Activated CD4-positive, CD25-positive, alpha-beta regulatory T cell treated with anti-CD3 and anti-CD28 coated beads, Interleukin-2, amount 50 U/mL, for 72 hours (primary cell): ENCODE measurements at places on chromosomes 3 and 15.

DNA sequence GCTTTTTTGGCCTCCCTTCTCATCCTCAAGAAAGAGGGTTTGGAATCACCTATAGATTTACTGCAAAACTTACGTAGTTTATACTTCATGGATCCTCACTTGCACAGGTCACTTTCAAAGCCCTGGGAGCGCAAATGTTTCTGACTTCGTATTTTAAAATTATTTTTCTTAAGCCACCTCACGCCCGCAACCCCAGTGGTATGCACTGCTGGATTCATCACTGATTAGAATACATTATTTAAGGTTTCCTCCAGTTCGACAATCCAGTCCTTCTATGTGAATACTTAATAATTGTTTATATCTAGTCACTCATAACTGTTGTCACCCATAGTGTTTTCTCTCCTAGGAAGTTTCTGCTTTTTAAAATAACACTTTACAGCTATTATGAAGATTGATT, 339.9 kb downstream of the CHL1 start:
- DNase-seq: no peak

DNA sequence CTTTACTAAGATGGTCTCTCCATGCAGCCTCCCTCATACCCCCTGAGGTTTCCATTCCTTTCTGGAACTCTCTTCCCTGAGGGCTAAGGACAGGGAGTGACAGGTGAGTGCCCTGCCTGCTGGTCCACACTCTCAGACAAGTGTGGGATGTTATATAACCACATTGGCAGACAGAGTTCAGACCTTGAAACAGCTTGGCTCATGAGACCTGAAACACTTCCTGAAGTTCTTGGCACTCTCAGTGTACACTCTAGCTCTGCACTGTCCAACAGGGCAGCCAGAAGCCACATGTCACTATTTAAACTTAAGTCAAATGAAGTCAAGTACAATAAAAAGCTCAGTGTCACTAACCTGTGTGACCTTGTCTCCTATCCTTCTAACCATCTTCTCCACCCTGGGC, 188.5 kb downstream of the ZNF621 start:
- no peak for DNase-seq

DNA sequence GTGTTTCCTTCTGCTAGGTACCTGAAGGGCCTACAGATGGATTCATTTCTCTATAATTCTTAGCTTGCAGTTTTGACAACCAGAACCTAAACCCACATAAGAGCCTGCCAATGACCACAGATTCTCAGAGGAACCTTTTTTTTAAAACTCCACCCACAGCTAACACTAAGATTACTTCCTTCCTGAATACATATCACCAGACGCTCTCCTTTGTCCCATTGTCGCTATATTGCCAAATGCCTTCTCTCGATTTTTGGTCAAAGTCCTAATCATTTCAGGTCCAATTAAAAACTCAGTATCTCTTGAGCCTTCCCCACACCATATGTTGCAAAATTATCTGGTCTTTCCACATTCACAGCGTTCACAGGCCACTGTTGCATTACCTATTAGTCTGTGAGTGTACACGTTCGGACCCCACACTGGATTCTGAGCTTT, 12.4 kb downstream of the ZNF710 start:
- no peak for DNase-seq

- no peak for DNase-seq
Measured at GRCh38 chr3:172892158-172892557, 141.6 kb downstream of the ECT2 start.

DNA sequence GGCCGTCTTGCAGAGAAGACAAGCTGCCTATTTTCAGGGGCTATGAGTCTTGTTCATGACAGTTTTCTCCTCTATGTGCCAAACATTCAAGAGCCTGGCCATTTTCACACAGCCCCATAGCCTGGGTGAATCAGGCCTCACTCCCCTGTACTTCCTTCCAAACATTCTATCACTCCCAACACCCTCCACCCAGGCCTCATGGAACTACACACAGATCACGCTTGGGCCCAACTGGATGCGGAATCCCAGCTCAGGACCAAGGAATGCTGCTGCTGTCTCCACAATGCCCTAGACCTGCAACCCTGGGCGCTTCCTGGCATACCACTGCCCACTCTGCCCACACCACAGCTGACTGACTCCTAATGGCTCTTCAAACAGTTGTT, 39.4 kb upstream of the PCSK6 start:
- DNase-seq: no peak

DNA sequence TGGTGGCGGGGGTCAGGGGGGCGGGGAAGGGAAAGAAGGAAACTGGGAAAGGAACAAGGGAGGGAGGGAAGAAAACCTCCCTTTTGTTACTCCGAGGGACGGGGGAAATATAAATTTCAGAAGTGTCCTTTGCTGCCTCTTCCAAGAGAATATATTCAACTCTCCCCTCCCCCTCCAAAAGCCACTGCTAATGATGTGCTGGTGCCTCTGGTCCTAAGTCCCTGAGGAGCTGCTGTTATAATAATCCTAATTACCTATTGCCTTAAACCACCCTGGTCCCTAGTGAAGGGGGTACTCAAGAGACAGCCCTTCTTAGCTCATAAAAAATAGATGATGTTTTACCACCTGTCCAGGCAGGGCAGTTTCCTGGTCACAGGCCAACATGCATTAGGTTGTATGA, 118.3 kb upstream of the TRIM42 start:
- DNase-seq: no peak

- DNase-seq: no peak
Measured at GRCh38 chr3:69092030-69092516, 7.3 kb downstream of the ARL6IP5 start.

DNA sequence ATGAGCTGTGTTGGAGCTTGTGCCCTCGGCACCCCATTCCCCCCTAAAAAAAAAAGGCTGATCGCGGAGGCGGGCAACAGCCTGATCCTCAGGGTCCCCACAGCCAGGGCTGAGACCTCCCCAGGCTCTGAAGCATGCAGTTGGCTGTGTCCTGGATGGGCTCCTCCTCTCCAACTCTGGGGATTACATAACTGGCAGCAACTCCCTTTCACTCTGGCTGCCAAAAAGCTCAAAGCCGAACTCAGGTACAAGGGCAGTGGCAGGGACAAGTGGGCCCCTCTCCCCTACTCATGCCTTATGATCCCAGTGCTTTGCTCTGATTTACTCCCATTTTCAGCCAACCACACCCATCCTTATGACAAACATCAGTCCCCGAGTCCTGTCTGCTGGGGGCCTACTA, 18.3 kb downstream of the TPRA1 start:
- no peak for DNase-seq

DNA sequence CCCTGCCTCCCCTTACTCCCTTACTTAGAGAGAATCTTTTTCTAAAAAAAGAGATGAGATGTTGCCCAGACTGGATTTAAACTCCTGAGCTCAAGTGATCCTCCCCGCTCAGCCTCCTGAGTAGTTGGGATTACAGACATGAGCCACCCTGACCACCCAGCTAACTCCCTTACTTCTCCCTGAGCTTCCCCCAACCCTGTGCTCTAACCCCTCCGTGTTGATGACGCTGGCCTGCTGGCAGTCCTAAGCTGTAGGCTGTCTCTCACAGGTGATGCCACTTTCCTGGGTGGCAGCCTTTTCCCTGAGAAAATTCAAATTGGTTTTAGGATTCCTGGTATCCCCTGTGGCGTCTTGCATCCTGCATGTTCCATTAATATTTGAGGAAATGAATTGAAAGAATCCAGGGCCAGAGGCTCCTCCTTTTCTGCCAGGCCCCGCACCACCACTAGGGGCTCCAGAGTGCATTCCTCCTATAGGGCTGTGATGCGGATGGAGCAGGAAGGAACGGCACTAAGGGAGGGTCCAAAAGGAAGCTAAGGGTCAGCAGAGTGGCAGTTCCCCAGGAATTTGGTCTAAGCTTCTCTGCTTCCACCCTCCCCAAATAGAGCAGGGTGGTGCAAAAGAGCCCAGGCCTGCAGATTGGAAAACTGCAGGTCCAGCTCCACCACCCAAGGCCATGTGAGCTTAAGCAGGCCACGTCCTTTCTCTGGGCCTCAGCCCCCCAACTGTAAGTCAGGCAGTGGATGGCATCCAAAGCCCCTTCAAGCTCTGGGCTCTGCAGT, 101.1 kb downstream of the DAPK2 start:
- peak; percentile 71 for DNase-seq

DNA sequence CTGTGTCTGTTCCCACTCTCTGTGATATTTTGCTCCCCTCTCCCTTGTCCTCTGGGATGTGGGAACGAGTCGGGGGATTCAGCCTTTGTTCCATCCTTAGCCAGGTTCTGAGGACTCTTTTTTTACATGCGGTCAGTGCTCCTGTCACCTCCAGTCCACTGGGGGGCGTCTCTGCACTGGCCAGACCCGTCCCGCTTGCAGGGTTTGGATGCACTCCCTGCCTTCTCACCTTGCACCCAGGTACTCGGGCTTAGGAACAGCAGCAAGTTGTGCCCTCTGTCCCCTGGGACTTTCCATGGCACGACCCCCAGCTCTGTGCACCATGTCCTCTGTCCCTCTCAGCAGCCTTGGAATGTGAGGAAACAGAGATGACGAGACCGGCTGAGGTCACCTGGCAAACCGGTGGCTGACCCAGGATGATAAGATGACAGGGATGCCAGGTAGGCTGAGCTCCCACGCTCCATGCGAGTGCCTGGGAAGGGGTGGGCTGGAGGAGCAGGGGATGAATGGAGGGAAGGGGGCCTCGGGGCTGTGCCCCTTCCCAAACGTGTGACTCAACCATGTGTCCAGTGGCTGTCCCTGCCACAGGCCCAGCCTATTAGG, 27.3 kb upstream of the FGD5 start:
- no peak for DNase-seq

DNA sequence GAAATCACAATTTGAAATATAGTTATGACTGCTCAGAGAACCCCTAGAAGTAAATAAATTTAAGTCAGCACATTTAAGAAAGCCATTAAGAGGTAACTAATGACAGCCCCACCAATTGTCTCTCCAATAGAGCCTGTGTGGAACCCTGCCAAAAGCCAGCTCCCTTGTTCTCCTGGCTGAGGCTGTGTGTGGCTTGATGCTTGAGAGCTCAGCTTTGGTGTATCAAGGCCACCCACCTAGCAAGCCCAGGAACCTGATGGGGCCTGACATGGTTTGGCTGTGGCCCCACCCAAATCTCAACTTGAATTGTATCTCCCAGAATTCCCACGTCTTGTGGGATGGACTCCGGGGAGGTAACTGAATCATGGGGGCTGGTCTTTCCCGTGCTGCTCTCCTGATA, 106.9 kb downstream of the LRRN1 start:
- DNase-seq: no peak

DNA sequence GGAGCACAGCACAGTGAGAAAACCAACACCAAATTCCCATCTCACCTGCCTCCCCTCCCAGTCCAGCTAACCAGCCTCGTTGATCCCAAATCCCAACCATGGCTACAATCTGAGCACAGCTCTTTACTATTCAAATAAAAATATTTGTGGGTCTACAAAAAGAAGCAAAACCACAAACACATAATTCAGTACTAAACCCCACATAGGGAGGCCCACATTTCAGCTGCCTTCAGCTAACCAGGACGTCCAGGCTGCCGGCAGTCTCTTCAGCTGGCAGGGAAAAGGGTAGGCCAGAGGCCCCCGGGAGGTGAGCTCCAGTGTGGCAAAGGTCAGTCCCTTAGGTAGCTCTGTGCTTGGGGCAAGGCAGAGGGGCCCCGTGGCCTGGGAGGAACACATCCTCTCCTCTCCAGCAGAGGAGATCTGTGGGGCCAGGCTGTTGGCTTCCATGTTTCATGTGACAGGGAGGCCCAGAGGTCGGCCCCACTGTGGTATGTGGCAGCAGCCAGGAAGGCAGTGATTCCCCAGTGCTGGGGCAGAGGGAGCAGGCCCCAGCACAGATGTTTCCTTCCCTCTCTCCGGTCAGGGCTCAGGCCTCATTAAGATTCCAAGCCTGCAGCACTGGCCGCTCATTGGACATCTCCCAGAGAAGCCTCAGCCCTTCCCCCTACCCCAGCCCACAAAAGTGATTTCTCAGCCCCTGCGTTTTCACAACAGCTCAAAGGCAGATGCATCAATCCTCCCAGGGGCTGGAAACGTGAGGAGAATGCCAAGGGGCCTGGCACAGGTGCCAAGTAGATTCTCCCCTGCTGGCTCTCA, 381.4 kb downstream of the NTRK3 start:
- no peak for DNase-seq

- no peak for DNase-seq
Measured at GRCh38 chr3:194139071-194139813, 3.3 kb downstream of the HES1 start.

GRCh38 chr3:87090631-87091030, 99.7 kb upstream of the VGLL3 start:
- DNase-seq: no peak

DNA sequence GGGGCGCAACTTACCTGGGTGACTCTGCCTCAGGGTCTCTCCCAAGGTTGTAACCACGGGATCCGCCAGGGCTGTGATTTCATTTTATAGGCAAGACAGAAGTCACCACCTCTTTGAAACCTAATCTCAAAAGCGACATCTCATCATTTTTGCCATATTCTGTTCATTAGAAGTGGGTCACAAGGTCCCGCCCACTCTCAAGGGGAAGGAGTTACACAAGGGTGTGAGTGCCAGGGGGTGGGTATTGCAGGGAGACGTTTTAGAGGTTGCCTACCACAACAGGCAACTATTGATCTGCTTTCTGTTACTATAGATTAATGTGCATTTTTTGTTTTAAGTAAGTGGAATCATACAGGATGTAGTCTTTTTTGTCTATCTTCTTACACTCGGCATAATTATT, 56.6 kb upstream of the ADPGK start:
- no peak for DNase-seq

DNA sequence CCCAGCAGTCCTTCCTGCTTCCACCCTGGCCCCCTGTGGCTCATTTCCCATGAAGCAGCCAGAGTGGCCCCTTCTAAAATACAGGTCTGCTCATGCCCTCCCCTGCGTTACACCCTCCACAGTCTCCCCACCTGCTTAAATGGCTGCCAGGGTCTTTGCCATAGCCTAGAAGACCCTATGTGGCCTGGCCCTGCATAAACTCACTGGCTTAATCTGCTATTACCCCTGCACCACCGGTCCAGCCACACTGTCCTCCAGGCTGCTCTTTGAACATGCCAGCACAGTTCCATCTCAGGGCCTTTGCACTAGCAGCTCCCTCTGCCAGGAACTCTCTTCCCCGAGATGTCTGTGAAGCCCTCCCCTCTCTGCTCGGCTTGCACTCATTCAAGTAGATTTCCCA, 166.8 kb downstream of the NTRK3 start:
- no peak for DNase-seq

- no peak for DNase-seq
Measured at GRCh38 chr15:86903642-86904421, 824.2 kb downstream of the AGBL1 start.

DNA sequence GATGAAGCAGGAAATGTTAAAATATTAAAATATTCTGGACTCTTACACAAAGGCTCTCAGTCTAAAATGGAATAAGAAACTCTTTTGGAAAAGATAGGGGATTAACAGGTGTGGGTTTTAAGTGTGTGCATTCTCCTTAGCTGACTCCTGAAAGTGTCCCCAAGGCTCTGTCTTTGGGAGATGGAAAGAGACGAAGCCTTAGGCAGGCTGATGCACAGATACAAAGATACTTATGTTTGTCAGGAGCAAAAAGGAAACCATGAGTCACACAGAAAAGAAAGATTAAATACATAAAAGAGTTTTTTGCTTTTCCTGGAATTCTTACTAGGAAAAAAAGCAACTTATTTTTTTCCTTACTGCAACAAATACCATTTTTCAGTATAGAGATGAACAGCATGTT, 23.8 kb upstream of the ABI3BP start:
- DNase-seq: no peak

GRCh38 chr3:174251681-174252080, 607.5 kb upstream of the NAALADL2 start:
- DNase-seq: no peak
